ENCODE measurements at places on chromosomes 2 and 18. TPM values are rescaled to one million over a fixed set of nuclear protein-coding genes. Genes with fewer than 3 reads are reported as not detected.

Gene ACVR1C
- not detected for total RNA-seq

Gene GYPC
- total RNA-seq = not detected

Gene SETBP1
- total RNA-seq = 0.47 TPM

Gene MAP3K20
- 30.7 TPM for total RNA-seq

Gene GATA6
- 1.8 TPM for total RNA-seq

Gene OSR1
- 6.6 TPM for total RNA-seq

Gene CD8B
- not detected for total RNA-seq

Gene APOB
- not detected for total RNA-seq

Gene ABCG8
- total RNA-seq = not detected

Gene ERICH2
- not detected for total RNA-seq

Gene XDH
- total RNA-seq = 1.1 TPM

Gene MAL
- total RNA-seq = 0.12 TPM

Gene SLC9A2
- 2.8 TPM for total RNA-seq

Gene DSC3
- total RNA-seq = 1.6 TPM

Gene TUBA4A
- total RNA-seq = 280 TPM

Gene CCDC148
- total RNA-seq = 0.42 TPM

Gene TOGARAM2
- 0.29 TPM for total RNA-seq

Gene BOLL
- not detected for total RNA-seq

Gene DLX1
- 3.2 TPM for total RNA-seq

Gene PTPRM
- total RNA-seq = 29.2 TPM

Gene TPO
- not detected for total RNA-seq

Gene RAB27B
- 10.5 TPM for total RNA-seq

Gene LRRTM1
- not detected for total RNA-seq

Gene CWC22
- 10.7 TPM for total RNA-seq

Gene HTR2B
- not detected for total RNA-seq

Gene DSG3
- not detected for total RNA-seq

Gene SLC9A4
- total RNA-seq = not detected

Gene GRB14
- total RNA-seq = 4.5 TPM

Gene NOSTRIN
- total RNA-seq = 3.1 TPM

Gene LCT
- total RNA-seq = 0.05 TPM

Gene BCL11A
- 0.02 TPM for total RNA-seq

Gene COX5B
- 310 TPM for total RNA-seq

Gene ZAP70
- total RNA-seq = 0.27 TPM

Gene SLC40A1
- total RNA-seq = 1.8 TPM

Gene SLC14A1
- total RNA-seq = not detected

Gene CCBE1
- total RNA-seq = 15.7 TPM

Gene ASXL3
- not detected for total RNA-seq

Gene ST6GAL2
- total RNA-seq = 16.1 TPM

Gene RGPD6
- total RNA-seq = 9.8 TPM

Gene FOXI3
- not detected for total RNA-seq

Gene PROKR1
- not detected for total RNA-seq

Measured in A549 treated with Mapracorat at 1 μM for 4 hours (cell line).